ENCODE measurements at places on chromosomes 2 and 18.
A peak's percentile ranks its signal among the peaks of the same experiment; 100 is the strongest.

GRCh38 chr2:231058761-231059550, 2.3 kb downstream of the PSMD1 start:
- no peak for DNase-seq

- no peak for DNase-seq
Observed at GRCh38 chr2:222332116-222332515, 33.3 kb upstream of the PAX3 start.

DNA sequence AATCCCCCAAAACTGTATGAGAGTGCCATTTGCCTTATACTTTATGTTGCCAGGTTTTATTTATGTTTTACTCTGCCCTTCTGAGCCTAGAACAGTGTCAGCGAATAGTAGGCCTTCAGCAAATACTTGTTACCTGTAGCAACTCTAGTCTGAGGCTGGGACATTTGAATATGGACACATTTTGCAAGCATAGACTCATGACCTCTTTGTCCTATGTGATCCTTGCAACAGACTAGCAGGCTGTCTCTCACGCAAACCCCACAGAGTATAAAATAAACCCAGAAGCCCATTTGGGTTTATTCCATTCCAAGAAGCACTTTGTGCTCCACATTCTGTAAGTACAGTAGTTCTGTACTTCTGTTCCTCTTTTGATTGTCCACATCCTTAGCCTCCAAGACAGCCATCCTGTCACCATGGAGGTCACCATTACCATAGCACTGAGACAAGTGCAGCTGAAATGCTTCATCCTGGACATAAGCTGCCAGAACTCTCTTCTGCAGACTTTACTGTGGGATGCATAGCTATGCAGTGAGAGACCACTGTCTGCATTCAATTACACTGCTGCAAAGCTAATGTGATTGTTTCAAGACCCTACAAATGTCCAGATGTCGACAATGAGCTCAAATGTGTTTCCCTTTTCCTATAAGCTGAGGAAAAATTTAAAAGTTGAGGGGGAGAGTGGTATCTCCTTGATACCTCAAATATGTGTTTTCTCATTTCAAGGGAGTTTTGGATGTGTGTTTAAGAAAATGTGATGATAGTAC, 425.7 kb downstream of the PID1 start:
- no peak for DNase-seq

GRCh38 chr2:2686222-2686621, 355.1 kb upstream of the MYT1L start:
- DNase-seq = peak; percentile 55

DNA sequence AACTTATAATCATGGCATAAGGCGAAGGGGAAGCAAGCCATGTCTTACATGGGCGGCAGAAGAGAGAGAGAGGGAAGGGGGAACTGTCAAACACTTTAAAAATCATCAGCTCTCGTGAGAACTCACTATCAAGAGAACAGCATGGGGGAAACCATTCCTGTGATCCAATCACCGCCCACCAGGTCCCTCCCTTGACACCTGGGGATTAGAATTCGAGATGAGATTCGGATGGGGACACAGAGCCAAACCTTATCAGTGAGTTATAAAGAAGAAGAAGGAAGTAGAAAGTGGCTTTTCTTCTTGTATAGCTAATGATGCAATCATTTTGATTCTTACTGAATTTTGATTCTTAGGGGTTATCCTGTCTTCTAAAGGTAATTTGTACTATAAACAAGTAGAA, 51.4 kb downstream of the SMCHD1 start:
- DNase-seq = no peak

GRCh38 chr2:123380370-123380935, 644.6 kb upstream of the CNTNAP5 start:
- no peak for DNase-seq
